B cell (primary cell): ENCODE measurements at places on chromosomes 7 and 10. TPM values are rescaled to one million over a fixed set of nuclear protein-coding genes. Genes with fewer than 3 reads are reported as not detected.

OPN1SW gene
- total RNA-seq: not detected in 2 replicates

C7orf57 gene
- not detected in 2 replicates for total RNA-seq

IFIT1B gene
- not detected in 2 replicates for total RNA-seq

LRIT1 gene
- not detected in 2 replicates for total RNA-seq

C10orf143 gene
- total RNA-seq: 9.1 and 12.3 TPM in 2 replicates

MARCHF5 gene
- total RNA-seq: 25.9 and 27.8 TPM in 2 replicates

PDZD7 gene
- total RNA-seq: 0.69 and 0.85 TPM in 2 replicates

NUB1 gene
- 95.4 and 104 TPM in 2 replicates for total RNA-seq

SSC4D gene
- total RNA-seq: not detected in 2 replicates

- H3K36me3 ChIP-seq: no peaks in the 10 kb centered on the region
- no peaks in the 10 kb centered on the region for H3K4me1 ChIP-seq
- no peaks in the 10 kb centered on the region for H3K27me3 ChIP-seq
- no peak overlapping the region for H3K4me3 ChIP-seq
- H3K27ac ChIP-seq: no peak overlapping the region
Measured at GRCh38 chr7:12458520-12459131, 55.0 kb upstream of the VWDE start.

GRCh38 chr7:104008107-104008506, 18.6 kb upstream of the RELN start:
- H3K4me3 ChIP-seq: no peak overlapping the region
- DNase-seq: no peak
- no peaks in the 10 kb centered on the region for H3K36me3 ChIP-seq
- H3K27ac ChIP-seq: no peak overlapping the region

DNA sequence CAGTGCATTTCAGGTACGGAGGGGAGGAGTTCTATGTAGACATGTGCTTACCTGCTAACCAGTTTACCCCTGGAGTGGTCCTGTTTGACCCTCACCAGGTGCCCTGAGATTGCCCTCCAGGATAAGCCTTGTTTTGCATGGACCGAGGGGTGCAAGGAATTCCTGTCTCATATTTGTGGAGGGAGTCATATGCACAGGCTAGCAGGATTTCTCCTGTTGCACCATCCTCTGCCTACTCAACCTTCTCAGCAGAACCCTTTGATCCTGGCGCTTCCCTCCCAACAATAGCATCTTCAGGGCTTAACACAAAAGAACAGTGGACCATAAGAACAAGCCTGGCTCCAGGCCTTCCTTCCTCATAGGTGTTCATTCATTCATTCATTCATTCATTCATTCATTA, 7.2 kb downstream of the TRPV6 start:
- no peaks in the 10 kb centered on the region for H3K36me3 ChIP-seq
- no peak for DNase-seq
- H3K27ac ChIP-seq: no peak overlapping the region
- no peak overlapping the region for H3K4me3 ChIP-seq
- H3K27me3 ChIP-seq: peaks cover 3% of the 10 kb centered on the region

DNA sequence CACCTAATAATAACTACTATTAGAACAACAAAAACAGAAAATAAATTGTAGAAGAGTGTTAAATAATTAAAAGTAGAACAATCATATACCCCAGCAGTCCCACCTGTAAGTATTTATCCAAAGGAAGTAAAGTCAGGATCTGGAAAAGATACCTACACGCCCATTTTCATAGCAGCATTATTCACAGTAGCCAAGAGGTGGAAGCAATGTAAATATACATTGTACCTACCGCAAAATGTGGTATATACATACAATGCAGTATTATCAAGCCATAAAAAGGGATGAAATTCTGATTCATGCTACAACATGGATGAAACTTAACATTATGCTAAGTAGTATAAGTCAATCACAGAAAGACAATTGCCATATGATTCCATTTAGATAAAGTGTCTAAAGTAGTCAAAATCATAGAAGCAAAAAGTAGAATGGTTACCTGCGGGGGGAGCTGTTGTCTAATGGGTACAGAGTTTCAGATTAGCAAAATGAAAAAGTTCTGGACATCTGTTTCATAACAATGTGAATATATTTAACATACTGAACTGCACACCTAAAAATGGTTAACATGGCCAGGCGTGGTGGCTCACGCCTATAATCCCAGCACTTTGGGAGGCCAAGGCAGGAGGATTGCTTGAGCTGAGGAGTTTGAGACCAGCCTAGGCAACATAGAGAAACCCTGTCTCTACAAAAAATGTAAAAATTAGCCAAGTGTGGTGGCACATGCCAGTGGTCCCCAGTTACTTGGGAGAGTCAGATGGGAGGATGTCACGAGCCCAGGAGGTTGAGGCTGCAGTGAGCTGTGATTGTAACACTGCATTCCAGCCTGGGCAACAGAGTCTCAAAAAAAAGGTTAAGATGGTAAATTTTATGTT, 6.0 kb upstream of the TMED4 start:
- H3K36me3 ChIP-seq: no peaks in the 10 kb centered on the region
- H3K27me3 ChIP-seq: no peaks in the 10 kb centered on the region
- no peak overlapping the region for H3K27ac ChIP-seq
- peaks cover 3% of the 10 kb centered on the region for H3K4me1 ChIP-seq
- DNase-seq: peak; percentile 78

DNA sequence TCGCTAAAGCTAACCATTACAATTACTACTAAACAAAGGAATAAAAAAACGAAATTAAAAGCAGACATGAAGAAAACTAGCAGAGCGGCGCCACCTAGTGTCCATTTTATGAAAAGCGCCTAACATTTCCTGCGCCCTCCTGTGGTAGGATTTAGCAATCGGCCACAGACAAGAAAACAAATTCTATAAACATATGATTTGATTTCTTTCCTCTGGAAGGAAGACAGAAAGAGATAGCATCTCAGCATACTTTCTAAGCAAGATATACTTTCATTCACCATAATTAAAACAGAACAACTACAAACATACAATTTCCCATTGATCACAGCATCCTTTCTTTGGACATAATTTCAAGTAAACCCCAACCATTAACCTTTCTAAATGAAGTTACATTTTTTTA, 337.7 kb upstream of the NPVF start:
- H3K27ac ChIP-seq: no peak overlapping the region
- no peaks in the 10 kb centered on the region for H3K36me3 ChIP-seq
- no peaks in the 10 kb centered on the region for H3K4me1 ChIP-seq
- no peak overlapping the region for H3K4me3 ChIP-seq
- peak; percentile 81 for DNase-seq

GRCh38 chr7:55200441-55200840, 164.7 kb upstream of the LANCL2 start:
- H3K4me1 ChIP-seq: no peaks in the 10 kb centered on the region
- no peaks in the 10 kb centered on the region for H3K27me3 ChIP-seq
- H3K36me3 ChIP-seq: no peaks in the 10 kb centered on the region

- no peaks in the 10 kb centered on the region for H3K27me3 ChIP-seq
- no peak overlapping the region for H3K4me3 ChIP-seq
- H3K36me3 ChIP-seq: no peaks in the 10 kb centered on the region
Measured at GRCh38 chr7:81684033-81684432, 85.8 kb downstream of the HGF start.

GRCh38 chr10:89369156-89370105, 8.4 kb upstream of the IFIT1B start:
- no peaks in the 10 kb centered on the region for H3K36me3 ChIP-seq
- no peak overlapping the region for H3K4me3 ChIP-seq
- no peaks in the 10 kb centered on the region for H3K27me3 ChIP-seq
- DNase-seq: peak; percentile 38

GRCh38 chr7:143233816-143234532, 12.1 kb downstream of the TAS2R40 start:
- H3K36me3 ChIP-seq: no peaks in the 10 kb centered on the region
- DNase-seq: no peak
- no peaks in the 10 kb centered on the region for H3K4me1 ChIP-seq

DNA sequence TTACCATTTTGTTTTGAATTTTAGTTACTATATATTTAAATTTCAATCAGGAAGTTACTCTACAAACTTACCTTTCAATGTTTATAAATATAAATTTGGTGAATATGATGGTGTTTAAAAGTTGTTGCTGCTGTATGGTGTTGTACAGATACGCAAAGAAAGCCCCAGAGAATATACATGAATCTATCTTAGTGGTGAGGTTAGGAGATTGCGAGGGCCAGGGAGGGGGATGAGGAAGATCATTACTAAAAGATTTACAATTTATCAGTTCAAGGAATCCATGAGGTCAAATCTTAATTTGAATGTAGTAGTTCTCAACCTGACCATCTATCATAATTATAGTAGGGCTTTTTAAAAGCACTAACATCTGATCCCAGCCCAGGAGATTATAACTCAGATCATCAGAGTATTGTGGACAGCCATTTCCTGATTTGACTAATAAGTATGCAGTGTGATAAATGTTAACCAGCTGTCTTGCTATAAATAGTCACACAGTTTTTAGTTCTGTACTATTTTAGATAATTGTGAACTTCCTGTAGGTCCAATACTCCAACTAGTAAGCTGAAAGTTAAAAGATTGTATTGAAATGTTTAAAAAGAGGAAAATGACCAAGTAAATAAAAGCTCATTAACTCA, 23.6 kb downstream of the FAM3C start:
- peak; percentile 64 for DNase-seq
- H3K36me3 ChIP-seq: peaks cover 45% of the 10 kb centered on the region
- peak overlapping the region; percentile 6 for H3K4me3 ChIP-seq
- no peaks in the 10 kb centered on the region for H3K27me3 ChIP-seq
- H3K4me1 ChIP-seq: peaks cover 87% of the 10 kb centered on the region

DNA sequence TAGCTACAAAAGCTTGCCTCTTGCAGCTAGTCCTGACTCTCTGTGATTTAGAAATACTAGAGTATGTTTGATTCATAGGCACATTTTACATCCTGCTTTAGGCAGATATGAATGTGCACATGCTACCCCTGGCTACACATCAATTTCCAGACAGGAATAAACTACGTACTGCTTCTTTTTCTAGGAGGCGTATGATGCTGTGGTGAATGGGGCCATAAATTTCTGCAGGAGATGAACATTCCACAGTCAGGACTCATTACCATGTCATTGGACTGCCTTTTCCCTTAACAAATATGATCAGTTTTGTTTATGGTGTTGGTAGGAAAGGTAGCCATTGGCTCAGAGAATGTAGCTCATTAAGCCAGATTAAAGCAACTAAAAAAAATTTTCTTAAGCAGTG, 50.1 kb upstream of the IFRD1 start:
- no peaks in the 10 kb centered on the region for H3K36me3 ChIP-seq
- DNase-seq: no peak
- H3K27ac ChIP-seq: no peak overlapping the region
- H3K4me1 ChIP-seq: no peaks in the 10 kb centered on the region

DNA sequence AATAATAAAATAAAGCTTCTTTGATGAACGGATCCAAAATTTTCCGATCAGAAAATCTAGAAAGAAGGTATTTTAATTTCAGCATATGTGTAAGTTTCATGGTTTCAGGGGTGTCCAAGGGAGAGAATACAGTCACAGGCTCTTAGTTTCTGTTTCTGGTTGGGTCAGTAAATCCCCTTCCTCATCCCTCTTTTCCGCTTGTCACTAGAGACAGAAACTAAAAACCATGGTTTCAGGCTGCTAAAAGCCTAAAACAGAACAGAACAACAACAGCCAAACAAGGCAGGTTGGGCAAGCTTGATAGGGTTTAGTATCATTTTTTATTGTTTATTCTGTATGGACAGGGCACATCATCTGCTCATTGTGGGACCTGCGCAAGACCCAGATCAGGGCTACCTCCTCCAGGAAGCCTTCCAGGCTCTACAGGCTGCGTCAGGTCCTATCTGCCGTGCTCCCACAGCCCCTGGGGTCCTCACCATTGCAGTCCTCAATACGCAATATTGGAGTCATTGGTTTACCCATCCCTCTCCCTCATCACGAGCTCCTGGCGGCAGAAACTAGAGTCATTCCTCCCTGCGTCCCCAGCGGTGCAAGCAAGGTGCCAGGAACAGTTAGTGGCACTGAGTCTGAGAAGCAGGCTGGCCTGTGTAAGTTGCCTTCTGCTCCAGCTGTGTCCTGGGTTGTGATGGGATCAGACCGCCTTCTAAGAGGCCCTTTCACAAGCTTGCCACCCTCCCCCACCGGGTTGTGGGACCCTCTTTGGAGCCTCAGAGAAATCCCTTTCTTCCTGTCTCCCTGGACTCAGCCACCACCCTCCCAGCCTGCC, 70.2 kb upstream of the CUX1 start:
- H3K36me3 ChIP-seq: no peaks in the 10 kb centered on the region
- H3K4me1 ChIP-seq: peaks cover 36% of the 10 kb centered on the region
- no peak overlapping the region for H3K27ac ChIP-seq

DNA sequence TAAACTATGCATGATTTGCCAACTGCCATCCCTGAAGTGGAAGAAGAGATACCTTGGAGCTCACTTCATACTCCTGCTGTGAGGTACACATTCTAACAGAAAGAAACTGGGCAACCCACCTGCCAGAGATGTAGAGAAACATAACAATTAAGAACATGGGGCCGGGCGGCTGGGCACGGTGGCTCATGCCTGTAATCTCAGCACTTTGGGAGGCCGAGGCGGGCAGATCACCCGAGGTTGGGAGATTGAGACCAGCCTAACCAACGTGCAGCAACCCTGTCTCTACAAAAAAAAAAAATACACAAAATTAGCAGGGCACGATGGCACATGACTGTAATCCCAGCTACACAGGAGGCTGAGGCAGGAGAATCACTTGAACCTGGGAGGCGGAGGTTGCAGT, 402.6 kb upstream of the ANKRD30A start:
- H3K36me3 ChIP-seq: no peaks in the 10 kb centered on the region
- H3K27me3 ChIP-seq: no peaks in the 10 kb centered on the region
- H3K4me1 ChIP-seq: no peaks in the 10 kb centered on the region
- no peak overlapping the region for H3K4me3 ChIP-seq
- no peak overlapping the region for H3K27ac ChIP-seq
- no peak for DNase-seq

GRCh38 chr7:98418271-98418635, 17.4 kb upstream of the BAIAP2L1 start:
- DNase-seq: no peak
- H3K27me3 ChIP-seq: peaks cover 2% of the 10 kb centered on the region

- no peaks in the 10 kb centered on the region for H3K27me3 ChIP-seq
- no peak for DNase-seq
- H3K4me3 ChIP-seq: no peak overlapping the region
- H3K27ac ChIP-seq: no peak overlapping the region
- no peaks in the 10 kb centered on the region for H3K36me3 ChIP-seq
Measured at GRCh38 chr7:99196536-99197258, 11.2 kb downstream of the KPNA7 start.

DNA sequence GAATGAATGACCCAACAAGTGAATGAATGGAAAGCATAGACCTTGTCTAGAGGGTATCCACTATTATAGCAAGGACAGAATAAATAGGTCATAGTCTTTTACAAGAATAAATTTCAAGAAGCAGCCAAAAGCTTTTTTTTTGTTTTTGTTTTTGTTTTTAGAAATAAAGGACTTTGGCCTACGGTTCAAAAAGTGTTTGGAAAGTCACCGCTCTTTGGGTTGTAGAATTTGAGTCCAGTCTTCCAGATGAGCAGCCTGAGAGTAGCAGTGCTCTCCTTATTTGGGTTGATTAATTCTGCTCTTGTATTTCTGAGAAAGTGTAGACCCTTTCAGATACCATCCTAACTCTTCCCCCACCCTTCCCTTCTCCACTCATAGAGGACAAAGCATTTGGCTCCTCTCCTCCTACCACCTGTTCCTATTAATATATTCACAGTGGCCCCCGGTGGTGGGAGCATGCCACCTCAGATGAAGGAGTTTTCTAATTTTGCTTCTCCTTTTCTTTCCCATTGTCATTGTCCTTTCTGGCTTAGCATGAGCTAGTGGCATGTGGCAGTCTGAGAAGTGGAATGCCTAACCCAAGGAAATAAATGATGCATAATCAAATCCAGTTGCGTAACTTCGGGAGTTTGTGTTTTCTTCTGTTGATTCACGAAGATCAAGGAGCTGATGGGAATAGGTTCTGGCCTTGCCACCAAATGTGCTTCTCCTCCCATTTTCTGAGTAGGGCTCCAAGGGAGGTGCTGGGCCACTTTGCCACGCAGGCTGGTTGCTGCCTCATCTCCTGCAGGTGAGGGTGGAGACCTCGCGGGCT, 114.7 kb downstream of the CHN2 start:
- no peak for DNase-seq
- no peak overlapping the region for H3K27ac ChIP-seq
- H3K4me1 ChIP-seq: no peaks in the 10 kb centered on the region
- H3K4me3 ChIP-seq: no peak overlapping the region
- H3K27me3 ChIP-seq: no peaks in the 10 kb centered on the region
